ENCODE measurements at places on chromosomes 5 and 9. TPM values are rescaled to one million over a fixed set of nuclear protein-coding genes. Genes with fewer than 3 reads are reported as not detected.

Gene AK1
- polyA plus RNA-seq = 159 TPM

Gene IL13
- polyA plus RNA-seq = not detected

Gene MAMDC2
- 0.45 TPM for polyA plus RNA-seq

Gene LIX1
- not detected for polyA plus RNA-seq

Gene BNC2
- 15.1 TPM for polyA plus RNA-seq

Gene MTX3
- polyA plus RNA-seq = 7.0 TPM

Gene ARID3C
- not detected for polyA plus RNA-seq

Gene GPR151
- not detected for polyA plus RNA-seq

Gene PCDHB10
- 1.3 TPM for polyA plus RNA-seq

Gene GGTA1
- polyA plus RNA-seq = not detected

Gene FOXD4L5
- not detected for polyA plus RNA-seq

Gene SHOC1
- polyA plus RNA-seq = 0.09 TPM

Gene MYORG
- polyA plus RNA-seq = 0.73 TPM

Gene DDX4
- not detected for polyA plus RNA-seq

Gene SLC36A3
- polyA plus RNA-seq = not detected

Gene ZNF879
- 2.8 TPM for polyA plus RNA-seq

Gene CCDC112
- polyA plus RNA-seq = 5.5 TPM

Gene LSM11
- polyA plus RNA-seq = 0.79 TPM

Gene UNC5A
- not detected for polyA plus RNA-seq

Gene NR2F1
- polyA plus RNA-seq = 4.5 TPM

Gene TMEM252
- polyA plus RNA-seq = not detected

Gene MCIDAS
- polyA plus RNA-seq = not detected

Gene MARCHF3
- polyA plus RNA-seq = 5.8 TPM

Gene POLR3G
- 3.3 TPM for polyA plus RNA-seq

Gene QRFP
- polyA plus RNA-seq = 0.18 TPM

Gene PCDHA5
- not detected for polyA plus RNA-seq

Gene TMEM215
- not detected for polyA plus RNA-seq

Gene TYRP1
- polyA plus RNA-seq = not detected

Data from GM23248 (cell line).